Keratinocyte (primary cell): ENCODE measurements at places on chromosomes 5 and 9. TPM values are rescaled to one million over a fixed set of nuclear protein-coding genes. Genes with fewer than 3 reads are reported as not detected.

TMEFF1 gene
- polyA plus RNA-seq = 0.06 TPM in 1 of 3 replicates, not detected in the others

GRCh38 chr9:117720066-117720465 lies 15.9 kb downstream of the TLR4 start:
- DNase-seq = no peak

GRCh38 chr5:1031306-1031959 lies 22.8 kb downstream of the NKD2 start:
- DNase-seq = no peak

- no peak for DNase-seq
These were observed 71.7 kb downstream of the TEX10 start for GRCh38 chr9:100281066-100281465.
